ENCODE measurements at places on chromosomes 13 and 19. TPM values are rescaled to one million over a fixed set of nuclear protein-coding genes. Genes with fewer than 3 reads are reported as not detected.

DNA sequence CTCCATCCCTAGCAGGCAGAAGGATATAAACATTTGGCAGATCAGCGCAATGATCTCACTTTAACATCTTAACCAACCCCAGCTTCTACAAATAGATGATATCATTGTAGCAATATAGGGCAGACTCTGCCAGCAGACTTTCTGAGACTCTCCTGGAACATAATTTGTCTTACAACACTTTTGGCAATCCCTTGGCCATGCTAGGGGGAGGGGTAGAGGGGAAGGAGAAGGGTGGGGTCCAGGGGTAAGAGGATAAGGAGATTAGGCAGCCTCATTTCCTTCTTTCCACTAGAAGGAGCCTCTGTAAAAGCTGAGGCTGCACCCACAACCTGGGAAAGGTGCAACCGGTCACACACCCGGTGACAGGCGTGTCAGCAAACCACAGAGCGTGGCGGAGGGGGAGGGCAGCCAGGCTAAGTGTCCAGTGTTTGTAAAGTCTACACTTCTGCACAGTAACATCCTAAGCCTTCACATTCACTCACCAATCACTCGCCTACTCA lies 8.7 kb upstream of the UBAC2 start:
- no peak overlapping the region for H3K27ac ChIP-seq
- no peak for DNase-seq
- H3K36me3 ChIP-seq, result no peaks in the 10 kb centered on the region
- H3K27me3 ChIP-seq, result peaks cover 4% of the 10 kb centered on the region

GRCh38 chr19:4910594-4911281 lies 1.4 kb downstream of the UHRF1 start:
- H3K36me3 ChIP-seq, result peaks cover 11% of the 10 kb centered on the region
- DNase-seq, result peak; percentile 20
- peaks cover 50% of the 10 kb centered on the region for H3K4me1 ChIP-seq
- H3K27ac ChIP-seq, result peak overlapping the region; percentile 98

- H3K36me3 ChIP-seq, result no peaks in the 10 kb centered on the region
- H3K4me1 ChIP-seq, result peaks cover 13% of the 10 kb centered on the region
- no peak overlapping the region for H3K27ac ChIP-seq
- no peak overlapping the region for H3K4me3 ChIP-seq
- H3K27me3 ChIP-seq, result peaks cover under 1% of the 10 kb centered on the region
- no peak for DNase-seq
Observed at GRCh38 chr19:58356766-58357480, 3.6 kb upstream of the A1BG start.

- peaks cover 3% of the 10 kb centered on the region for H3K36me3 ChIP-seq
- no peak overlapping the region for H3K27ac ChIP-seq
- H3K27me3 ChIP-seq, result peaks cover 11% of the 10 kb centered on the region
- peaks cover 30% of the 10 kb centered on the region for H3K4me1 ChIP-seq
- DNase-seq, result no peak
- H3K4me3 ChIP-seq, result peak overlapping the region; percentile 97
Observed at GRCh38 chr13:95298971-95299621, 2.2 kb downstream of the ABCC4 start.

GRCh38 chr19:493391-494170 lies 2.7 kb upstream of the MADCAM1 start:
- H3K27ac ChIP-seq, result no peak overlapping the region
- DNase-seq, result no peak
- peaks cover 10% of the 10 kb centered on the region for H3K4me1 ChIP-seq
- peak overlapping the region; percentile 81 for H3K4me3 ChIP-seq
- peaks cover 5% of the 10 kb centered on the region for H3K36me3 ChIP-seq

- H3K27ac ChIP-seq, result peak overlapping the region; percentile 35
- H3K4me3 ChIP-seq, result no peak overlapping the region
- DNase-seq, result no peak
- H3K27me3 ChIP-seq, result peaks cover 18% of the 10 kb centered on the region
- H3K4me1 ChIP-seq, result peaks cover 46% of the 10 kb centered on the region
Observed at GRCh38 chr19:49869009-49869483, 1.7 kb upstream of the PNKP start.

DNA sequence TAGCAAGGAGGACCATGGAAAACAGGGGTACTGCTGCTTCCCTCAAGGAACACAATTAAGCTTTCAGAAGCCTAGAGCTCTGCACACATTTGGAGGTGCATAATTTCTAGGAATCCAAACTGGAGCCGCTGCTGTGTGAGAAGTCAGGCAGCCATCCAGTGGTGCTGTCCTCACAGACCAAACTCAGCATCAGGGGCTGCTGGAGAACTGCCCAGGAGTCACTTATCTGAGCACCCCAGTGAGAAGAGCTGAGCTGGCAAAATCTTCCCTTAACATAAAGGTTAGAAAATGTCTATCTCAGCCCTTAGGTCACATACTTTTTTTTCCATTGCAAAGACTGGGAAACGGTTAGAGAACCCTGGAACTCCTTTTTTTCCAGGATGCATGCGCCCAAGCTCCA lies 72.8 kb downstream of the ATP7B start:
- H3K36me3 ChIP-seq, result peaks cover 2% of the 10 kb centered on the region
- no peaks in the 10 kb centered on the region for H3K27me3 ChIP-seq
- no peak overlapping the region for H3K4me3 ChIP-seq
- no peak overlapping the region for H3K27ac ChIP-seq
- H3K4me1 ChIP-seq, result no peaks in the 10 kb centered on the region
- no peak for DNase-seq

GRCh38 chr13:20796791-20797508 lies 23.2 kb upstream of the EEF1AKMT1 start:
- peaks cover 9% of the 10 kb centered on the region for H3K36me3 ChIP-seq
- H3K27ac ChIP-seq, result peak overlapping the region; percentile 13
- no peaks in the 10 kb centered on the region for H3K27me3 ChIP-seq
- peaks cover 4% of the 10 kb centered on the region for H3K4me1 ChIP-seq

GRCh38 chr19:32363175-32363574 lies 17.8 kb downstream of the ZNF507 start:
- H3K36me3 ChIP-seq, result peaks cover 25% of the 10 kb centered on the region
- H3K27ac ChIP-seq, result no peak overlapping the region
- H3K4me1 ChIP-seq, result no peaks in the 10 kb centered on the region
- no peaks in the 10 kb centered on the region for H3K27me3 ChIP-seq
- H3K4me3 ChIP-seq, result no peak overlapping the region

DNA sequence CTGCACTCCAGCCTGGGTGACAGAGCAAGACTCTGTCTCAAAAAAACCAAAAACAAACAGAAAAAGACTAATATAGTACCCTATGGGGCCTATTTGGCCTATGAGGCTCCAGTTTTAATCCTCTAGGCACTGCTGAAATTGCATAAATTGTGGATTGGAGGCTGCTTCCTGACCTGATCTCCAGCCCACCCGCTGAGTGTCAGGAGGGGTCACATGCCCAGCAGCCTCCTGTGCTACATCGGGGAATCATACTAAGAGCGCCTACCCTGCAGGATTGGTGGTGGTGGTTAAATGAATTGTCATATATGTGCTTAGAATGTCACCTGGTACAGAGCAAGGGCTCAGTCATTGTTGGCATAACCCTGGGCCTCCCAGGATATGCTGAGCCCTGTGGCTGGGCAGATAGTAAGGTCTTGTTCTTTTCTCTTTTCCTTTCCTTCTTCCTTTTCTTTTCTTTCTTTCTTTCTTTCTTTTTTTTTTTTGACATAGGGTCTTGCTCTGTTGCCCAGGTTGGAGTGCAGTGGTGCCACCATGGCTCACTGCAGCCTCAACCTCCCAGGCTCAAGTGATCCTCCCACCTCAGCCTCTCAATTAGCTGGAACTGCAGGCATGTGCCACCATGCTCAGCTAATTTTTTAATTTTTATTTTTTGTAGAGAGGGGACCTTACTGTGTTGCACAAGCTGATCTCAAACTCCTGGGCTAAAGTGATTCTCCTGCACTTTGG lies 31.3 kb downstream of the LTBP4 start:
- H3K27me3 ChIP-seq, result peaks cover 25% of the 10 kb centered on the region
- no peak for DNase-seq
- H3K4me1 ChIP-seq, result peaks cover 22% of the 10 kb centered on the region
- peaks cover 3% of the 10 kb centered on the region for H3K36me3 ChIP-seq
- no peak overlapping the region for H3K4me3 ChIP-seq
- no peak overlapping the region for H3K27ac ChIP-seq

PRR12 gene
- 53.7 TPM for total RNA-seq

PSG6 gene
- not detected for total RNA-seq

EXOC3L2 gene
- 1.1 TPM for total RNA-seq

DCT gene
- total RNA-seq, result 0.43 TPM

SAE1 gene
- total RNA-seq, result 280 TPM

All from neural crest cell (in vitro differentiated cells).